ENCODE measurements at places on chromosomes 1 and 21. TPM values are rescaled to one million over a fixed set of nuclear protein-coding genes. Genes with fewer than 3 reads are reported as not detected.

DNA sequence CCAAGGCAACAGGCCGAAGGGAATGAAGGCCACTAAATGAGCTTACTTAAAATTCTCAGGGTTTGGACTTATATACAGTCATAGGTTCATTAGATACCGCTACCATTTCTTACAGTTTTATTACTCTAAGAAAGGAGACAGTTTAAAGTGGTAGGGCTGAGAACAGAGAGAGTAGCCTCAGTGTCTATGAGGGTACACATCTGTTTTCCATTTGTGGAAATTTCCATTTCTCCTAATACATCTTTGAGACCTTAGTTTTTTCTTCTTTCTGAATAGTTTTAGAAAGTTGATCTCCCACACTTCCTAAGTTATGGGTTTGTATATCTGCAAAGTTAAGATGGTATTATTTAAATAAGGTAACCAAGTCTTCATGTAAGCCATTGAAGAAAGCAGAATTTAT, 1279.1 kb downstream of the NCAM2 start:
- H3K27me3 ChIP-seq: no peaks in the 10 kb centered on the region
- DNase-seq: no peak
- H3K27ac ChIP-seq: no peak overlapping the region
- H3K4me3 ChIP-seq: no peak overlapping the region
- no peaks in the 10 kb centered on the region for H3K36me3 ChIP-seq

The IFFO2 gene
- total RNA-seq: 21.5 TPM

The EDARADD gene
- total RNA-seq: 0.27 TPM

The ERICH3 gene
- not detected for total RNA-seq
